ENCODE measurements at places on chromosomes 16 and 17. TPM values are rescaled to one million over a fixed set of nuclear protein-coding genes. Genes with fewer than 3 reads are reported as not detected.

The DNAI2 gene
- total RNA-seq, result not detected

The FOXC2 gene
- total RNA-seq, result 0.40 TPM

The PDPK1 gene
- total RNA-seq, result 128 TPM

DNA sequence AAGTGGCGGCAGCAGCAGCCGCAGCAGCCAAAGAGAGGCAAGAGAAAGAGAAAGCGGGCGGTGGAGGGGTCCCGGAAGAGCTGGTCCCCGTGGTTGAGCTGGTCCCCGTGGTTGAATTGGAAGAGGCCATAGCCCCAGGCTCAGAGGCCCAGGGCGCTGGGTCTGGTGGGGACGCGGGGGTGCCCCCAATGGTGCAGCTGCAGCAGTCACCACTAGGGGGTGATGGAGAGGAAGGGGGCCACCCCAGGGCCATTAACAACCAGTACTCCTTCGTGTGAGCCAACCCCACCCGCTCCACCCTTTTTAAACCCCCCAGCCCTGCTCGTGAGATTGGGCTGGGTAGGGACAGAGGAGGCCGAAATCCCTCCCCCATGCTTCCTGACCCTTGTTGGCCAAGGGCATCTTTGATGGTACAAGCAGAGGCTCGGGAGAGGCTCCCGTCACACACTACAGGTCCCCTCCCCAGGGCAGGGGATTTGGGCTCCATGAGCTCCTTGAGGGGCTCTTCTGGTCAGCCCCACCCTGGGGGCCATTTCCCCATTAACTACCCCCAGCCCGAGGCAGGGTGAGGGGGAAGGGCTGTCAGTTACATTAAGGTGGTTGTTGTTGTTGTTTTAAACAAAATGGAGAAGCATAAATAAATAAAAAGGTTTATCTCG, 4.6 kb upstream of the ATP2A1 start:
- no peak for DNase-seq

DNA sequence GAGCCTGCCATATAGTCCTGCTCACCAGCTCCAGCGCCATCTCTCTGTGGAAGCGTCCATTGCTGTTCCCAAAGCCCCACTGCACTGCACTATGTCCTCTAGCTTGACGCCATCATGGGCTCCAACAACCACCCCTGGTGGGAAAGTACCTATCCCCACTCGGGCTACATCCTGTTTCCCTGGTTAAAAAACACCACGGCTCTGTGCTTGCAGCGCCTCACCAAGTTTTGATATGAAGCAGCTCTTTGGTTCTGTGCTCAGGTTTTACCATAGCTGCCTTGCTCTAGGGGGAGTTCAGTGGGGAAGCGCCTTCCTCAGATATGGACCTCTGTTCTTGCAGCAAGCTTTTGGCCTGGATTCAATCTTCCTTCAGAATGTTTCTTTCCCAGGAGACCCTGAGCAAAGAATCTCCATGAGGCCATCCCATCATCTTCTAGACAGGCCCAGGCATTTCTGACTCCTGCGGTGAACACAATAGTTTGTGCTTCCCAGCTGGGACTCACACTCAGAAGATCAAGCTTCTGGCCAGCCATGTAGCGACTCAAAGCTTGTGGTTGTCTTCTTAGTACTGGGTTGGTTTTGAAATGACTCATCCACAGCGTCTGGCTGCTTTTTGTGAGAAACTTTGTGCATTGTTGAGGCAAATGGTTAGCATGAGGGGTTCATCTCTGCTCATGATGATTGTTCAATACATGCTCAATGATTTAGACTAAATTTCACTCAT, 39.5 kb downstream of the DYNLRB2 start:
- DNase-seq, result no peak

DNA sequence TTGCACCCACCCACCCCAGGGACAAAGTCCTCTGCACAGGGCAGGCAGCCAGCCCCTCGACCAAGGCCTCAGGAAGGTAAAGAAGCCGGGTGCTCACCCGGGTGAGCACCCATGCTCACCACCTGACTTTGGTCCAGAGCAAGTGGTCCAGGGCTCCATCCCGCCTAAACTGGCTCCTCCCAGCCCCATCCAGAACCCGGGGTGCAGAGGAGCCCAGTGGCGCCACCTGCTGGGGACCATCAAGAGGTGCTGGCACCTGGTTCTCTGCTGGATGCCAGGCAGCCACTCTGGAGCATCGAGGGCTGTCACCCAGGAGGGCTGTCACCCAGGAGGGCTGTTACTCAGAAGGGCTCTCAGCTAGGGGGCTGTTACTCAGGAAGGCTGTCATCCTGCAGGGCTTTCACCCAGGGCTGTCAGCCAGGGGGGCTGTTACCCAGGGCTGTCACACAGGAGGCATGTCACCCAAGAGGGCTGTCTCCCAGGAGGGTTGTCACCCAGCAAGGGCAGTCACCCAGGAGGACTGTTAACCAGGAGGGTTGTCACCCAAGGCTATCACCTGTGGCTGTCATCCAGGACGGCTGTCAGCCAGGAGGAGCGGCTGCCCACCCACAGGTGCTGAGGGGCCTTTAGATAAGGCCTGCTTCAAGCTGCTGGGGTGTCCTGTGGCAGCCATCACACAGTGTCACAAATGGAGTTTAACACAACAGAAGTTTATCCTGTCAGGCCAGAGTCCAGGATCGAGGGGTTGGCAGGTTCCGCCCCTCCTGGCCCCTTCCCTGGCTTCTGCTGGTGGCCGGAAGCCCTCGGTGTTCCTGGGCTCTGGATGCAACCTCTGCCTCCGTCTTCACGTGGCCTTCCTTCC, 98.5 kb downstream of the TNFRSF13B start:
- DNase-seq, result peak; percentile 60

DNA sequence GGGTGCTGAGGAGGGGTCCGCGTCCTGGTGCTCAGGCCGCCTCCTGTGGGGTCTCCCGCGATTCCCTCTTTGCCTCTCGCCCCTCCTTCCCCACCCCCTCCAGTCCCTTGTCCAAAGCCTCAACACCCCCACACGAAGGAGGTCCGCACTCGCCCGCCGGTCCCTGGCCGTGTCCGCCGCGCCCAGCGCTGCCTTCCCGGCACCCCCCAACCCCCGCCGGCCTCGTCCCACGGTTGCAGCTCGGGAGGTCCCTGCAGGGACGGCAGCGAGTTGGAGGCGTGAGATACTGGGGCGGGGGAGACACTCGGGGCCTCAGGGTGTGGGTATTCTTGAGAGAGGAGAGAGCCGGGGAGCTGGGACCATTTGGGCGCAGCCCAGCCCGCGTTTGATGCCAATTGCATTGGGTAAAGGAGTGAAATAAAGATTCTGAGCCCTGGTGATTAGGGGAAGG, 468 bp downstream of the FLYWCH2 start:
- no peak for DNase-seq

- no peak for DNase-seq
Observed at GRCh38 chr16:64122177-64122576, 999.7 kb downstream of the CDH11 start.

- peak; percentile 77 for DNase-seq
Observed at GRCh38 chr17:58332778-58333735, 4.5 kb upstream of the TSPOAP1 start.

DNA sequence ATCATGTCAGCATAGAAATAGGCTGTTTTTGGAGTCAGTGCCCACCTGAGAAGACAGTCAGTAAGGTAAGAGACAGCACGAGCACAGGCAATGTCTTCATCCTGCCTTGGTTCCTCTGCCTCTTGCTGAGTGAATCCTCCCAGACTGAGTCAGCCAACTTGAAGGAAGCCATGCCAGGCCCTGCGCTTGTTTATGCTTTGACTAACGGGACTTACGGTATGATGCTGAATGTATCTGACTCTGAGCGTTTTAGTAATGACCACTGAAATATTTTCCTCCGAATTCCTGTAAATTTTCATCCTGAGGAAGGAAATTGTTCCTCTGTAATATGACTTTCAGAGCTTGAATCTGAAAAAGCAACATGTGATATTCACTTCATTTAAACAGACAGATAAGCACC, 18.0 kb downstream of the C17orf67 start:
- DNase-seq, result no peak

Measured in Peyer's patch (tissue), 4 donors.